ENCODE measurements at places on chromosomes 11 and 22. TPM values are rescaled to one million over a fixed set of nuclear protein-coding genes. Genes with fewer than 3 reads are reported as not detected.

DNA sequence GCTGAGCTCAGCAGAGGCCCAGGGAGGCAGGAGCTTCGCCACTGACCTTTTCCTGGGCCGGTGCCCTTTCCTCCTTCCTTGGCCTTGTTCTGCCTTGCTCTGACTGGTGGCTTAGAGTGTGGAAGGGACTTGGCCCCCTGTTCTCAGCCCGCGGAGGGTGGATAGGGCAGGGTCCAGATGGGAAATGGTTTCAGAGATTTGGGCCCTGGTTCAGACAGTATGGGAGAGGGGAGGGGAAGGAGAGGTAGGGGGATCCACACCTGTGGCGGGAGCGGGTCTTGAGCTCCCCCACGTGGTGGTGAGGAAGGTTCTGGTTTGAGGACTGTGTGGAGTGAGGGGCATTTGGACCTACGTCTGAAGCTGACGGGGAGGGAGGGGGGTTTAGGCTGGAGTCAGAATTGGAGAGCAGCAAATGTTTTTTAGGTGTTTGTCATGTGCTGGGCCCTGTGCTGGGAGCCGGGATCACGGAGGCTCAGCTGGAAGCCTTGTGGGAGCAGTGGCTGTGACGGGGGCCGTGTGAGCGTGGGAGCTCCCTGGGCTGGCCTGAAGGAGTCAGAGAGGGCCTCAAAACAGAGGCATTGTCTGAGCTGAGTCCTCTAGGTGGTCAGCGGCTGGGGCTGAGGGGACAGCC is 27.2 kb downstream of the SHANK3 start:
- no peaks in the 10 kb centered on the region for H3K36me3 ChIP-seq
- peak; percentile 55 for DNase-seq
- H3K4me1 ChIP-seq: peaks cover 8% of the 10 kb centered on the region
- peaks cover 37% of the 10 kb centered on the region for H3K27me3 ChIP-seq
- H3K4me3 ChIP-seq: peak overlapping the region; percentile 7

DNA sequence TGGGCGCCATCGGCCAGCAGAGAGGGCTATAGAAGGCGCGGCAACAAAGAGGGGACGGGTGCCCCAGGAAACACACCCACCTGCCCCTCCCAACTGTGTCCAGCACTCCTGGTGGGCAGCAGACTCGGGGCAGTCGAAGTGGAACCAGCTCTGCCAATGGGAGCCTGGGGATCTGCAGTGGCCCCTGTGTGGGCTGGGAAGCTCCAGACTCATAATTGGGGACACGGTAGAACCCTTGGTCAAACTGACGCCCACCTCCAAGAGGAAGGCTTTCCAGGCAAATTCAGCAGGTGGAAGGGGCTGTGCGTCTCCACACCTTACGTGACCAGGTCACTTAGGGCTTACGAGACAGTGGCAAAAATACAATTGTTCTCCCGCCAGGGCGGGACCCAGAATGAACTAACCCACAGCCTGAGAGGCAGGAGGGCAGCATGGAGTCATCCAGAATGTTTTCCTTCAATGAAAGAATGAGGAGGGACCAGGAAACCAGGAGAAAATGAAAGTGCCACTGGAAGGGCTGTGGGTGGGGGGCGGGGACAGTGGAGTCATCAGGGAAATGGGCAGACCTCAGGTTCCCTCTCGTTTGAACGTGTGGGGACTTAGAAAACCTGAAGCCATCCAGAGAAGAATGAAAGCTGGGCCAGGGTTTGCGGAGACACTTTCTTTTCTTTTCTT is 53.2 kb upstream of the SHANK2 start:
- peaks cover 4% of the 10 kb centered on the region for H3K4me1 ChIP-seq
- no peak overlapping the region for H3K27ac ChIP-seq
- DNase-seq: no peak

GRCh38 chr11:119999220-119999619 is 138.7 kb downstream of the TRIM29 start:
- no peaks in the 10 kb centered on the region for H3K36me3 ChIP-seq
- no peak overlapping the region for H3K4me3 ChIP-seq
- peaks cover 26% of the 10 kb centered on the region for H3K4me1 ChIP-seq
- DNase-seq: peak; percentile 41

Gene HSPB2
- 0.55 TPM for total RNA-seq

GRCh38 chr22:39941601-39942000 is 18.6 kb upstream of the TMA7B start:
- DNase-seq: no peak
- H3K4me3 ChIP-seq: no peak overlapping the region
- peaks cover 84% of the 10 kb centered on the region for H3K4me1 ChIP-seq
- no peaks in the 10 kb centered on the region for H3K27me3 ChIP-seq
- peak overlapping the region; percentile 53 for H3K27ac ChIP-seq

GRCh38 chr11:31764766-31765165 is 46.4 kb downstream of the PAX6 start:
- no peak overlapping the region for H3K27ac ChIP-seq
- peaks cover 31% of the 10 kb centered on the region for H3K4me1 ChIP-seq
- no peaks in the 10 kb centered on the region for H3K36me3 ChIP-seq
- DNase-seq: no peak
- H3K4me3 ChIP-seq: no peak overlapping the region

Gene PHETA2
- total RNA-seq: 7.1 TPM

Gene SYT7
- total RNA-seq: 18.2 TPM

- no peak overlapping the region for H3K27ac ChIP-seq
- H3K4me3 ChIP-seq: no peak overlapping the region
- H3K36me3 ChIP-seq: no peaks in the 10 kb centered on the region
- peaks cover 51% of the 10 kb centered on the region for H3K27me3 ChIP-seq
- peaks cover 24% of the 10 kb centered on the region for H3K4me1 ChIP-seq
These were observed 53.1 kb upstream of the B3GAT1 start for GRCh38 chr11:134464981-134465730.

- peaks cover 18% of the 10 kb centered on the region for H3K4me1 ChIP-seq
- no peaks in the 10 kb centered on the region for H3K27me3 ChIP-seq
- no peak for DNase-seq
- H3K27ac ChIP-seq: no peak overlapping the region
- no peak overlapping the region for H3K4me3 ChIP-seq
These were observed 12.3 kb downstream of the TOLLIP start for GRCh38 chr11:1297011-1297575.

- H3K4me1 ChIP-seq: peaks cover 57% of the 10 kb centered on the region
- H3K27ac ChIP-seq: no peak overlapping the region
- H3K27me3 ChIP-seq: peaks cover 90% of the 10 kb centered on the region
- no peaks in the 10 kb centered on the region for H3K36me3 ChIP-seq
- no peak overlapping the region for H3K4me3 ChIP-seq
These were observed 16.1 kb downstream of the TP53AIP1 start for GRCh38 chr11:128926437-128927107.

DNA sequence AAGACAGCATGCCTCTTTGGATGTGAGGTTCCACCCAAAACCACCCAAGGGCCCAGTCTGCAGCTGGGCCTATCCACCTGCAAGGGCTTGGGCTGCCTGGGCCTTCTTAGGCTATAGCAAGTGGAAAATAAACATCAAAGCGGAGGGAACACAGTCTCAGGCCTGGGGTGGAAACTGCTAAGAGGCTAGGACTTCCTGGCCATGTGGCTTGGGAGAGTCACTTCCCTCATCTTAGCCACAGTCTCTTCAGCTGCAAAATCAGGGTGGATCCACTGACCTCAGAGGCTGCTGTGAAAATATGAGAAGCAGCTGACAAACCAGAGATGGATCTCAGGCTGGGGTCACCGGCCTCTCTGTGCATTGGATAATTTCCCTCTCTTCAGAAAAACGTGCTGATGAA is 30.6 kb upstream of the TFIP11 start:
- H3K4me3 ChIP-seq: no peak overlapping the region
- peaks cover 1% of the 10 kb centered on the region for H3K4me1 ChIP-seq
- DNase-seq: no peak

- H3K4me3 ChIP-seq: no peak overlapping the region
- no peak for DNase-seq
- no peaks in the 10 kb centered on the region for H3K27me3 ChIP-seq
These were observed 49.4 kb downstream of the CLMP start for GRCh38 chr11:123145661-123146060.

GRCh38 chr11:86064220-86064803 is 4.6 kb downstream of the PICALM start:
- H3K4me3 ChIP-seq: no peak overlapping the region
- peaks cover 71% of the 10 kb centered on the region for H3K4me1 ChIP-seq
- H3K36me3 ChIP-seq: no peaks in the 10 kb centered on the region
- DNase-seq: no peak
- H3K27me3 ChIP-seq: no peaks in the 10 kb centered on the region
- H3K27ac ChIP-seq: no peak overlapping the region

- H3K27me3 ChIP-seq: peaks cover 3% of the 10 kb centered on the region
- no peaks in the 10 kb centered on the region for H3K4me1 ChIP-seq
- DNase-seq: no peak
- no peak overlapping the region for H3K4me3 ChIP-seq
- no peaks in the 10 kb centered on the region for H3K36me3 ChIP-seq
These were observed 4.0 kb upstream of the PTGDR2 start for GRCh38 chr11:60859616-60860250.

GRCh38 chr11:12540913-12541582 is 133.2 kb upstream of the TEAD1 start:
- DNase-seq: no peak
- H3K27ac ChIP-seq: no peak overlapping the region
- no peaks in the 10 kb centered on the region for H3K36me3 ChIP-seq
- H3K27me3 ChIP-seq: no peaks in the 10 kb centered on the region
- peaks cover 12% of the 10 kb centered on the region for H3K4me1 ChIP-seq
- H3K4me3 ChIP-seq: no peak overlapping the region

GRCh38 chr11:12007230-12007593 is 1.2 kb downstream of the DKK3 start:
- peak overlapping the region; percentile 81 for H3K4me3 ChIP-seq
- H3K27ac ChIP-seq: no peak overlapping the region
- peaks cover 37% of the 10 kb centered on the region for H3K27me3 ChIP-seq
- no peaks in the 10 kb centered on the region for H3K36me3 ChIP-seq
- peaks cover 19% of the 10 kb centered on the region for H3K4me1 ChIP-seq
- peak; percentile 22 for DNase-seq

DNA sequence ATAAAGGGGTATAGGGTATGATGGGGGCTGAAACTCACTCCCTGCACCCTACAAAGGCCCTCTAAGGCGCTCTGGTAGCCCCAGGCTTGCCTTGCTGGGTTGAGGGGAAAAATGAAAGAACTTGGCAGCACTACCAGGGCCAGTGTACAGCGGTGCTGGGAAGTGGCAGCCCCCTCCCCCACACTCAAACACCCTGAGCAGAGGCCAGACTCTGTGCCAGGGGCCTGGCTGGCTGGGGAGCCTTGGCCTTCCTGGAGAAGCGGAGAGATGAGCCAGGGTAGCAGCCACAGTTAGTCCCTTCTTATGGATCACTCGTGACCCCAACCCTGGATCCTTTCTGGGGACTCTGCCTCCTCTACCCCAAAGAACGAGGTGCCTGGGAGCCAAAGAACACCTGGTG is 2.7 kb downstream of the TMEM134 start:
- H3K27me3 ChIP-seq: peaks cover 3% of the 10 kb centered on the region
- DNase-seq: no peak
- H3K27ac ChIP-seq: no peak overlapping the region
- H3K4me1 ChIP-seq: peaks cover 23% of the 10 kb centered on the region
